ENCODE measurements at places on chromosomes 4 and X.
A peak's percentile ranks its signal among the peaks of the same experiment; 100 is the strongest.

DNA sequence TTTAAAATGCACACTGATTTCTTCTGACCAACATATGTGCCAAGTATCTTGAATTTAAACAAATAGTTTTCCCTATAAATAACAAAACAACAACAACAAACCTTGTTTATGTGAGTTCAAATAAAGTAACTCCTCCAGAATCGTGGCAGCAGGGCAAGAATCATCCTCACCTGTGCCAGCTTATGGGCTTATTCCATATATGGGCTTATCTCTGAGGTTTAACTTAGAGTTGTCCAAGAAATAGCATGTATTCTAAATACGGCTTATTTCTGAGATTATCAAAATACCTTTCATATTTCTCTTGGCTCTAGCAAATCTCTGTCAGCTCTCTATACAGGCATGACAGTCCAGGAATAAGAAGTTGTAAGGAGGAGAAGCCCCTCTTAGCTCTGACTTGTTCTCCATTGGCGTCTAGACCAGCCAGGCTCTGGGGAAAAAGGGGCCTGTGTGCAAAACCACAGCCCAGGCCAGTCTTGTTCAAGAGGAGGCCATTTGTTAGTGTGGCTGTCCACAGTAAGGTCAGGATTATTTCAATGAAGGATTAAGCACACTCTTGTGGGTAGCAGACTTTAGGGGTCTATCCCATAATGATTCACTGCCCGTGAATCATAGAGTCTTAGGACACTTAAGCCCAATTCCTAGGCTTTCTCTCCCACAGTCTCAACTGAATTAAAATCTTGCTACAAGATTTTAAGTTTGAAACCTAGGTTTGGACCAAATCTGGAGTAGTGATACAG lies 63.2 kb downstream of the FRAS1 start:
- DNase-seq = no peak

DNA sequence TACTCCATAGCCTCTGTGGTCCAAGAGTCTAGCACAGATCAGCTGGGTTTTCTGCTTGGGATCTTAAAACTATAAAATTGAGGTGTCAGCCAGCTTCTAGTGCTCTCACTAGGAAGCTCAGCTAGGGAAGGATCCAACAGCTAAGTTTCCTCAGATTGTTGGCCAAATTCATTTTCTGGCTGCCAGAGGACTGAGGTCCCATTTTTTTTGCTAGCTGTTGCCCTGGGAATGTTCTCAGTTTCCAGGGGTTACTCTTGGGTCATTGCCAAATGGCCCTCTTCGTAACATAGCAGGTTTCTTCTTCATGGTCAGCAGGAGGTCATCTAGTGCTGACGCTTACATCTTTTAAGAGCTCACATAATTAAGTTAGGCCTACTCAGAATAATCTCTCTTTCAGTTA lies 2178.2 kb downstream of the ARAP2 start:
- DNase-seq = no peak

DNA sequence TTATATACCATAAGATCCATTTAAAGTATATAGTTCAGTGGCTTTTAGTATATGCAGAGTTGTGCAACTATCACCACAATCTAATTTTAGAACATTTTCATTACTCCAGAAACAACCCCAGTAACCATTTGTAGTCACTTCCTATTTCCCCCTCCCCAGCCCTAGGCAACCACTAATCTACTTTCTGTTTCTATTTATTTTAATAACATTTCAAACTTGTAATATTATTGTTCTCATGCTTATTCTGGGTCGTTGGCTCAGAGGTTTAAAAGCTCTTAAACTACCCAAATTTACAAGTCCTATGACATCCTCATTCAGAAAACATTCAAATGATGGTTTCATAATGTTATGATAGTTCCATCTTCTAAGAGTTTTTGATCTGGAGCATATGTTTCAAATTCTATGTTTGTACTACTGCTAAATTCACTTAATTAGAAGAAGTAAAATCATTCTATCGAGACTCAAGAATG lies 18.4 kb downstream of the XIAP start:
- no peak for DNase-seq

- DNase-seq = peak; percentile 50
These were observed 72.1 kb upstream of the ETNPPL start for GRCh38 chr4:108834835-108835384.

GRCh38 chr4:46715468-46715867 lies 193.6 kb downstream of the COX7B2 start:
- DNase-seq = no peak

- DNase-seq = no peak
These were observed 341.2 kb upstream of the FMR1 start for GRCh38 chrX:147570483-147570882.
